Left kidney (tissue), 8 donors: ENCODE measurements at places on chromosomes 3 and 15. TPM values are rescaled to one million over a fixed set of nuclear protein-coding genes. Genes with fewer than 3 reads are reported as not detected.

- DNase-seq: no peak
These were observed 193.5 kb upstream of the ICE2 start for GRCh38 chr15:60672400-60672799.

GRCh38 chr3:43369404-43370292 lies 83.3 kb downstream of the SNRK start:
- DNase-seq: no peak

GRCh38 chr15:65248511-65249255 lies 37.4 kb upstream of the CILP start:
- peak; percentile 32 for DNase-seq

GRCh38 chr3:66712210-66712609 lies 211.4 kb upstream of the LRIG1 start:
- no peak for DNase-seq

DNA sequence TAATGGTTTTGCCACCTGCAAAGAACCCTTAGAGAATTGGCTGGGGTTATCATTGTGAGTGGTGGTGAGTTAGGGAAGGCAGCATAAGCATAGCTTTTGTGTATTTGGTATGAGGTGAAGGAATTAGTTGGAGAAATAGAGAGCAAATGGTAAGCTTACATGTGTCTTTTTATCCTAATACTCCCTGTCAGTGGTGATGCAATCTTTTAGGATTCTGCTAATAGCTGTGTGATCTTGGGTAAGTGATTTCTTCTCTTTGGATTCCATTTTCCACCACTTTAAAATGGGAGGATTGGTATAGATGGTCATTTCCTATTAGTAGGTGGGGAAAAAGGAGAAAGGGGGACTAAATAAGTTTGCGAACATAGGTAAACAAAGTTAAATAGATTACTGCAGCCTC lies 30.9 kb downstream of the PIAS1 start:
- DNase-seq: no peak

DNA sequence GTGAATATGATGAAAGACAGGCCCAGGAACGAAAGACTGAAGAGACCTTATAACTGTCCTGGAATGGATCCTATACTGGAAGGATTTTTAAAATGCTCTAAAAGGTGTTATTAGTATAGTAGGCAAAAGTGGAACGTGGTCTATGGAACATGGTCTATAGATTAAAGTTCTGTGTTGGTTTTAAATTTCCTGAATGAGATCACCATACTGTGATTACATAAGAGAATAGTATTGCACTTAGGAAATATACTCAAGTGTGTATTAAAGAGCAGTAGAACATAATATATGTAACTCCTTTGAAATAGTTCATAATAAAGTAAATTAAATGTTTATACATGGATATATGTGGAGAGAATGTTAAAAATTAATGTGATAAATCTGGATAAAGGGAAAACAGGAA lies 68.2 kb downstream of the SPRED1 start:
- no peak for DNase-seq

- no peak for DNase-seq
These were observed 94.7 kb downstream of the SSR3 start for GRCh38 chr3:156460206-156460611.

DNA sequence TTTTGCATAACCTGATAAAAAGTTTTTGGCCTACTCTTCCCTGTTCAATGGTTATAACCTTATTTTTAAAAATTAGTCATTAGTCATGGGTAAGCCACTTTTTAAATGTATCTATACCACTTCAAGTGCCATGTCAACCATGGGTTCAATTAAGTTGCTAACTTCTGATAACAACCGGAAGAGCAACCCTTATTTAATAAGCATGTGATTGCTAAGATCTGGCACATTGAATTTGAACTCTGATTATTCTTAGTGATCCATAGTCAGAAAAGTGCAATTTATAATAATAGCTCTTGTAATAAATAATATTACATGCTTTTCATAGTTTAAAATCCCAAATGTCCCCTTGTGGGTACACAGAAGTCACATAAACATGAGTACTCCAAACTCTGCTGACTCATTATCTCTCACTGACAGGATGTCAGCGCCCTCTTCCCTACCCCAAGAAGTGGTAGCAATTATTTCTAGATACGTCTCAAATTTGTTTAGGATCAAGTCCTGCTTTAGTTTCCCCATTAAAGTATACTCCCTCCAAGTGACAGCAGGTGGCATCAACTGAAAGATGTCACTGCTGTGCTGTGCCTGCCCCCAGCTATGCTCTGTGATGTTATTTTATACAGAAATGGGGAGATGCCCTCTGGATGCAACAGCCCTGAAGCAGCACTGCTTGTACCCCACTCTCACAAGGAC lies 18.6 kb downstream of the SAMD7 start:
- no peak for DNase-seq

GRCh38 chr3:42526616-42527367 lies 24.3 kb downstream of the VIPR1 start:
- DNase-seq: no peak

GRCh38 chr3:188370081-188370830 lies 216.3 kb downstream of the LPP start:
- DNase-seq: no peak

The KNG1 gene
- polyA plus RNA-seq: 56.9 TPM

The RETNLB gene
- not detected for polyA plus RNA-seq

The FGF7 gene
- 18.8 TPM for polyA plus RNA-seq

The AGTR1 gene
- polyA plus RNA-seq: 19.2 TPM
